Transverse colon (tissue), 4 donors: ENCODE measurements at places on chromosomes 7 and 10. TPM values are rescaled to one million over a fixed set of nuclear protein-coding genes. Genes with fewer than 3 reads are reported as not detected.

DNA sequence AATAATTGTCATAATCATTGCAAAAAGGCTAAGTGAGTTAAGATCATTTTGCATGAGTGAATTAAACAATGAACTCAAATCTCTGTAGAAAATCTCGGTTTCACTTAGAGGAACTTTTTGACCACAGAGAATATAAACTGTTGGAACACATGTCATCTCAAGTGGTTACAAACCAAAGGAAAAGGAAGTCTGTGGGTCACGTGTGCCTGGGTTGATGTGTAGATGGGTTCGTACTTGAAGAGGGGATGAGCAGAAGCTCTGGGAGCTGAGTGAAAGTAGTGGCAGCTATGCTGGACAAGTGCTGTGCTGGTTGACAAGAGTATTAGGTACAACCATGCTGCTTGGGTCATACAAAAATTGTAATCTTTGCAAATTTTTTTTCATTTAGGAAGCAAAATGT, 35.0 kb downstream of the GLRX3 start:
- DNase-seq, result no peak

DNA sequence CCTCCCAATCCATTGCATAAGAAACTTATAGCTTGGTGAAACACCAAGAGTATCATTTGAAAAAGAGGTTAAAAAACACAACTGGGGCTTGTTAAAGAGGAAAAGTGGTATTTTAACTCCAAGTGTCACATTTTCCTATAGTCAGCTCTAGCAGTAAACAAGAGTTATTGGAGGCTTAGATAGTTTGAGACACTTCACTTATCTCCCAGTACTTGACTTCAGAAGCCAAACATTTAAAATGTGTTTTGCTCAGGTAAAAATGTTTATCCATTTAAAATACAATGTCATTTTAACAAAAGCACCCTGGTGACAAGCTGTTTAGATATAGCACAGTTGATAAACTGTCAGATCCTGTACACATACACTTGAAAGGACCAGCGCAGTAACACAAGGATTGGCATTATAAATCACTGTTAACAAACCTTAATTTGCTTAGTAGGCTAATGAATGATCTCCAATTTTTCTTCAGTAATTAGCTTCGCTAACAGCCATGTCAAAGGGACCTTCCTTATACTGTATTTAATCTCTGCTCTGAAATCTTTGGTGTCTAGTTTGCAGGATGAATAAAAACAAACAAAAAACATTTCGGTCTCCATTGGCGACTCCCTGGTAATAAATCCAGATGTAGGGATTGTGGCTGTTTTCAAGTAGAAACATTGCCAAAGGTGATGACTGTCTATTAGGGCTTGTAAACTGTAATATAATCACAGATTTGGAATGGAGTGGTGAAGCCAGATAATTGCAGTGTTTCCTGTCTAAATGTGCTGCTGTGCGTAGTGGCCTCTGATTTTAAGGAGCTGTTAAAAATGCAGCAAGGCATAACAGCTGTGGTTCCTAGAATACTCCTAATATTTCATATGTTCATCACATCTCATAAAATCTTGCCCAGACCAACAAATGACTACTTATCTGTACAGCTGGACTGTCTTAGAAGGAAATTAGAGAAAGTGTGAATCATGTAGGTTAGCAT, 545.1 kb downstream of the AUTS2 start:
- DNase-seq, result no peak

- no peak for DNase-seq
These were observed 411.6 kb upstream of the DPP6 start for GRCh38 chr7:153640586-153640985.

GRCh38 chr10:121449482-121449924, 148.7 kb downstream of the FGFR2 start:
- DNase-seq, result no peak

DNA sequence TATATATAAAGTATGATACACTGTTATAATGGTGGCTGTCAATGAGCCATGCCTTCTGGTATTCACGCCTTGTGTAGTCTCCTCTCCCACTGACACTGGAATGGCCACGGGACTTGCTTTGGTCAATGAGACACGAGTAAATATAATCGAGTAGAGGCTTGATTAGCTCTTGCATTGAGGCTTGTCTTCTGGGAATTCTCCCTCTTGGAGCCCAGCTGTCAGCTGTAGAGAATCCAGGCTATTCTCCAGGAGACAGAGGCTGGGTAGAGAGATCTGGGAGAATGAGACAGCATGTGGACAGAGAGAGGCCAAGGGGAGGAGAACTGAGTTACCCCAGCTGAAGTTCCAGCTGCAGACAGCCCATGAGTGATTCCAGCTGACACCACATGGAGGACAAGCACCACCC, 25.2 kb upstream of the PLCE1 start:
- DNase-seq, result no peak

- DNase-seq, result no peak
These were observed 17.5 kb upstream of the MTPN start for GRCh38 chr7:135994466-135995205.

DNA sequence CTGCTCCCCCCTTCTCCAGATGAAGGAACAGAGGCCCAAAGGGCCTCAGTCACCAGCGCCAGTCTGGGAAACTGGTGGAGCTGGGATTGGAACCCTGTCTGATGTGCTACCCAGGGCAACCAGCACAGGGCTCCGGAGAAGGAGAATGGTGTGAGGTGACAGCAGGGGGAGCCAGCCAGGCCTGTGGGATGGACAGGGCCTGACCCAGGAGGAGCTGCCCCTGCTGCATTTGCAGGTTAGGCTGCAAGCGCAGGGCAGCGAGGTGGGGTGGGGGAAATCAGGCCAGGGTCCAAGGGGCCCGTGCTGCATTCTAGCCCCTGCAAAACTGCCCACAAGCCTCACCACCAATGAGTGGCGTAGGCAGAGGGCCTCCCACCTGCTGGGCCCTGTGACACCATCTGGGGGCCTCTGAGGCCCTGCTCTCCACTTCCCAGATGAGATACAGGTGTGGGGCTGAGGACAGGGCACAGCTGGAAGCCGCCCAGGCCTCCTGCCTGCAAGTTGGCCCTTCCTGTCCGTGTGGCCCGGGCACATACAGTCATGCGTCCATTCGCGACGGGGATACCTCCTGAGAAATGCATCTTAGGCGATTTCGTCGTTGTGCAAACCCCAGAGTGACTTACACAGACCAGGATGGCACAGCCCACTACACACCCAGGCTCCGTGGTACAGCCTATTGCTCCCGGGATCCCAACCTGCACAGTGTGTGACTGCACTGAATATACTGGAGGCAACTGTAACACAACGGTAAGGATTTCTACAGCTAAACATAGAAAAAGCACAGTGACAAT, 45.3 kb downstream of the RASGEF1A start:
- DNase-seq, result peak; percentile 8

- DNase-seq, result no peak
These were observed 767.2 kb downstream of the TNS3 start for GRCh38 chr7:46814516-46815250.

- DNase-seq, result no peak
These were observed 767.0 kb downstream of the LRMDA start for GRCh38 chr10:76198287-76199035.

DNA sequence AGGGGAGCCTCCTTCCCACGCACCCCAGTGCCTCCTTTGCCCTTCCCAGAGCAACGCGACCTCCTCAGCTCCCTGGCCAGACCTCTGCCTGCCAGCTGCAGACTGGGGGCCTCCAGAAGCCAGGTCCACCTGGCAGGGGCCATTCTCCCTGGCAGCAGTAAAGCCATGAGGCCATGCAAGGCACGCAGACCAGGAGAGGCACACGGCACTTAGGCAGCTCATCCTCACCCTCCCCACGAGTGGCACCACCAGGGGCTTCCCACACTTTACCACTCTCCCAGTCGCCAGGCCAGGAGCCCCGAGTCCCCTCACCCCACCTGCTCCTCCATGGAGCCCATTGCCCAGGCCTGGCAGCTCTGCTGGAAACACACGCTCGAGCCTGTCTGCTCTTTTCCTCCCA, 85.4 kb downstream of the PROSER2 start:
- DNase-seq, result no peak

DNA sequence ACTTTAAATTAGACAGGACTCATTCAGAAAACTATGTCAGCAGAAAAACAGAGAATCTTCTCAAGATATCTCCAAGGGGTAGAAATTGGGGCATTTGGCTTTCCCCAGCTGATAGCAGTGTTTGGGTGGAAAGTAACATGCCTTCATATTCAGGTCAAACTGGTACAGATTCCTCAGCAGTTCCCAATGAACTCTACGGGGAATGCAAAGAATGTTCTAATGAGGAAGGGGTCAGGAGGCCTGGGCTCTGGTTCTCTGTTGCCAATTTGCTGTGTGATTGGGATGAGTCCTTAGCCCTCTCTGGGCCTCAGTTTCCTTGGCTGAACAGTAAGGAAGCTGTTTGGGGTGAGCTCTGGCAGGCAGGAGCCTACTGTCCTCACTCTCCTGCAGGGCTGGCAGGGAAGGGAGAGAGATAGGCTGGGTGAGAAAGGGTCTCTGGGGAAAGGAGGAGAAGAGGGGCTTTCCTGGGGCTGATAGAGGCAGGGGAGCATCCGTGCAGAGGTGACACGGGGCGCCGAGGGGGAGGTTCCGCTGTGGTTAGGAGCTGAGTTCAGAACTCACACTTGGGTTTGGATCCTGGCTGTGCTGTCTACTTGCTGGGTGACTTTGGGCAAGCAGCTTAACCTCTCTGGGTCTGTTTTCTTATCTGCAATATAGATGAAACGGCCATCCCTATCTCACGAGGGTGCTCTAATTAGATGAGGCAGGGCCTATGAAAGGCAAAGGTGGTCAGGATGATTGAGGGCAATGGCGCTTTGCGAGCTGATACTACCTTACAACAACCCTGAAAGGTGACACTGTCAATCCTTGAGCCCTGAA, 45.1 kb downstream of the SPOCK2 start:
- no peak for DNase-seq

DNA sequence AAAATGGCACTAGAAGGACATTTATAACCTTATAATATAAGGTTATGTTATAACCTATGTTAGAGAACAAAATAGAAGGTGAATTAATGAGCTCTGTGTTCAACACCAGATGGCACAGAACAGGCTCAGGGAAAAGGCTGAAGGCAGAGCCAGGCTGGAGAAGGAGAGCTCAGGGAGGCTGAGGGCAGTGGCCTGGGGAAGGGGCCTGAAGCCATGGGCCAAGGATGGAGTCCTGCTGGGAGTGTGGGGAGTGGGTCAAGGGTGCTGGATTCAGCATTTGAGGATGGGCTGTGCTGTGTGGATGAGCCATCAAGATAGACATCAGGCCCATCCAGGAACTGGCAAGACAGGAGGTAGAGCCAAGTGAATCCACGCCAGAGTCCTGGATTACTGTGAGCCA, 218.8 kb downstream of the ZNF248 start:
- no peak for DNase-seq

DNA sequence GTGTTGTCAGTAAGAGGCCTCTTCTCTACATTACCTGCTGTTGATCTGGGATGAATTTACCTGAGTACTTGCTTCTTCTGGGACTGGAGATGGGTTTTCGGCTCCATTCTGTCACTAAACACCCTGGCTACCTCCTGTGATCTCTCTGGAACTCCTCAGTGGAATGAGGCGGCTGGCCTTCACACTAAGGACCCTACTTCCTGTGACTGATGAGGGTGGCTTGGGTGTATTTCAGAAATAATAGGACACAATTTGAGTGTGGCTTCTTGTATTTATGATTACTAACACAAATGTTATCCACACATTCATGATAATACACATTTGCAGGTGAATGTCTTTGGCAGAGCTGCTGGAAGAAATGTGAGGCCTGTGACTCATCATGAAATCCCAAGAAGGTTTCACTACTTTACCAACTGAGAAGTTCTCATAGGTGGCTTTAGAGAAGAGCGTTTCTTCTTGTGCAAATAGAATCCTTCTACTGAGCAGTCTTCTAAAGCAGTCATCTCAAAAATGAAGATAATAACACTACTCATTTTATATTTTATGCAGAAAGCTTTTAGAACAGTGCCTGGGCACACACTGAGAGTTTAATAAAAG, 21.3 kb upstream of the EVX1 start:
- DNase-seq, result no peak

- no peak for DNase-seq
These were observed 231.2 kb downstream of the PTPRN2 start for GRCh38 chr7:158356454-158356853.

GRCh38 chr10:32104622-32105509, 48.6 kb upstream of the KIF5B start:
- no peak for DNase-seq

- peak; percentile 24 for DNase-seq
These were observed 2.3 kb upstream of the DRGX start for GRCh38 chr10:49398000-49398861.

GRCh38 chr10:132518572-132519381, 18.8 kb upstream of the INPP5A start:
- peak; percentile 87 for DNase-seq

DNA sequence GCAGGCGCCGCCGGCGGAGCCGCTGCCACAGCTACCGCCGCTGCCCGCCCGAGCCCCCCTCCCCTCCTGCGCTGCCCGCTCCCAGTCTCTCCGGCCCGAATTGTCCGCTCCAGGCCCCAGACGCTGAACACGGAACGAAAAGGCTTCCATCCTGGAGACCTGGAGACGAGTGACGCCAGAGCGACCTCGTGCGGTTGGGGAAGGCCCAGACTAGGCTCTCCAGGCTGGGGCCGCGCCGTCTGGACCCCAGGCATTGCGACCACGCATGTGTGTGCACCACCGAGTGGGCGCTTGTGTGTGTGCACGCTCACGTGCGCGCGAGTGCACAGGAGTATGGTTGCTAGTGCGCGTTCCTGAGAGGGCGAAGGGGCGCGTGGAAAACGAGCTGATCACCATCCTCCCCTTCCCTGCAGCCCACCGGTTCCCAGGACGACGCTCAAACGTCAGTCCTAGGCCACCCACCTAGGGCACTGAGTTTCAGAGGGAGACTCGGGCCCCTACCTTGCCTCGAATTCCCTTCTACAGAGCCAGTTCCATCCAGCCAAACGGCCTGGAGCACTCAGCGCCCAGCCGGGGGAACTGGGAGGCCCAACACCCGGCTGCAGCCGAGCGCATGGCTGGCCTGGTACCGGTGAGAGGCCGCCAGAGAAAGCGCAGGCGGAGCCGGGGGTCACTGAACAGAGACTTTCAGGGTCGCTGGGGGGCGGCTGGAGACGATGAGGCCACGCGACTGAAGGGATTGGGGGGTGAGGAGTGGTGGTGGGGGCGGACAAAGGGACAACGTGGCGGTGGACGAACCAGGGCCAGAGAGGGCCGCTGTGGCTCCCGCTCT, 11.6 kb downstream of the LBX1 start:
- peak; percentile 36 for DNase-seq

- DNase-seq, result no peak
These were observed 897.8 kb downstream of the CNTNAP2 start for GRCh38 chr7:147014286-147014955.

DNA sequence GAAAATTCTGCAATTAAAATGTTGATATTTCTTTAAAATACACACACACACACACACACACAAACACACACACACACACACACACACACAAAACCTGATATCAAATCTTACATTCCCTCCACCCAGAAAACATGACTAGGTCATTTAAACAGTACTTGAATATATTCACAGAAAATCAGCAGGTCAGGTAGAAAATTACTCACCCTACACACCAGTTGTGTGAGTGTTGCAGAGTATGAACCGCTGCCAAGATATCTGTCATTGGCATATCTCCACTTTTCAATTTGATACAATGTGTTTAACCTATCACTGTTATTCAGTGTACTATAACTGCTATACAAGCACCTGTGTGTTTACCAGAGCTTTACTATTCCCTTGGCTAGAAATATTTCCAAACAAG, 283.6 kb upstream of the LRRTM3 start:
- no peak for DNase-seq

- DNase-seq, result no peak
These were observed 135.4 kb upstream of the SEMA3D start for GRCh38 chr7:85322252-85322651.

The RNF133 gene
- 1.2 TPM for total RNA-seq

The PHTF2 gene
- 14.5 TPM for total RNA-seq

The SHTN1 gene
- 20.2 TPM for total RNA-seq

The PHKG1 gene
- total RNA-seq, result 1.2 TPM

The ASB10 gene
- total RNA-seq, result not detected

The CNPY1 gene
- not detected for total RNA-seq

The FOXI2 gene
- total RNA-seq, result not detected
